Glutamatergic neuron (in vitro differentiated cells): ENCODE measurements at places on chromosomes 16 and 17.

- DNase-seq: peak; percentile 87
Observed at GRCh38 chr16:87850009-87851006, 19.0 kb downstream of the SLC7A5 start.

- DNase-seq: no peak
Observed at GRCh38 chr17:18185391-18185790, 1.8 kb downstream of the ALKBH5 start.

- no peak for DNase-seq
Observed at GRCh38 chr16:54921206-54921824, 9.3 kb upstream of the IRX5 start.

- no peak for DNase-seq
Observed at GRCh38 chr17:1746975-1747543, 4.4 kb downstream of the SERPINF2 start.

- DNase-seq: no peak
Observed at GRCh38 chr17:45164734-45165269, 3.1 kb downstream of the HEXIM2 start.
